Fibroblast of skin of scalp (primary cell): ENCODE measurements at places on chromosomes 16 and 17.

DNA sequence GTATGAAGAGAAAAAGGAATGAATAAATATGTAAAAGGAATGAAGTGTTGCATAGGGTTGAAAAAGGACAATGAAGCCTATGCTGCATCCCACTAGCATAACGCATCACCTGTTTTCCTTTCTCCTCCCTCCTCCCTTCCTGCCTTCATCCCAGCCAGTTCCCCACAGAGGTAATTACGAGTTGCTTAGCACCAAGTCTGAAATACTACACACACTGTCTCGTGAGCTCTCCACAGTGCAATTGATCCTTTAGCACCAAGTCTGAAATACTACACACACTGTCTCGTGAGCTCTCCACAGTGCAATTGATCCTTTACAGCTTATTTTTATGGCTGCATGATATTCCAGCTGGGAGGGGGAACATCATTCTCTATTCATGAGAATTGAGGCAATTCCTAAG lies 1.1 kb upstream of the DRC7 start:
- DNase-seq = no peak

DNA sequence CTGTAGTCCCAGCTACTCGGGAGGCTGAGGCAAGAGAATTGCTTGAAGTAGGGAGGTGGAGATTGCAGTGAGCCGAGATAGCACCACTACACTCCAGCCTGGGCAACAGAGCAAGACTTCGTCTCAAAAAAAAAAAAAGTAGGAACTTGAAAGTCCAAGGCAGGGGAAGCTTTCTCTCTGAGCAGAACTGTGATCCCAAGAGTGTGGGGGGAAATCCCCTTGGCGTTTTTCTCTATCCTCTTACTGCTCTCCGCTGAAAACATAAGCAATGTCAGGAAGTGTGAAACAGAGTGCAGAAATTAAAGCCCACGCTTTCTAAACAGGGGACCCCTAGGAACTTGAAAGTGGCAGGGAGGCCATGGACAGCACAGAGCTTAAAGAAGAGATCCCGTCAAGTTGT lies 9.8 kb upstream of the CMTM3 start:
- no peak for DNase-seq

GRCh38 chr16:75317532-75317931 lies 66.1 kb upstream of the BCAR1 start:
- no peak for DNase-seq

DNA sequence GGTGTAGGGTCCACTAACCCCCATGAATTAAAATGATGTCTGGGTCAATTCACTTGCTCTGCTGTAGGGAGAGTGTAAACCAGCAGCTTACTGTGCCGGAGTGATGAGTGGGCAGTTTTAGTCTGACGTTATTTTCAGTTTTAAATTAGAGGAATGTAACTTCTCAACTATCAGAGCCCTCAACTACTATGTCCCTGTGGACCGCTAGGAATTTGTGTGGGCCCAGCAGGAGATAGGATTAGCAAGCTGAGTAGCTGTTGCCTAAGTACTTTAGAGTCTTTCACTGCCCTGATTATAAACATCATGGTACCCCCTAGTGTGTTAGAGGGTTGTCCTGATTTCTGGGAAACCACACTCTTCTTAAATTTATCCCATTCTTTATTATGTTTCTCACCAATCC lies 11.4 kb downstream of the MARVELD3 start:
- DNase-seq = peak; percentile 98

GRCh38 chr17:66228887-66229782 lies at the start of gene APOH:
TSS of gene APOH (minus strand) at chr17:66229415. CDS start at chr17:66229379, 36 bp downstream.
- DNase-seq = no peak

GRCh38 chr16:27571433-27572326 lies 21.7 kb downstream of the KATNIP start:
- DNase-seq = no peak

DNA sequence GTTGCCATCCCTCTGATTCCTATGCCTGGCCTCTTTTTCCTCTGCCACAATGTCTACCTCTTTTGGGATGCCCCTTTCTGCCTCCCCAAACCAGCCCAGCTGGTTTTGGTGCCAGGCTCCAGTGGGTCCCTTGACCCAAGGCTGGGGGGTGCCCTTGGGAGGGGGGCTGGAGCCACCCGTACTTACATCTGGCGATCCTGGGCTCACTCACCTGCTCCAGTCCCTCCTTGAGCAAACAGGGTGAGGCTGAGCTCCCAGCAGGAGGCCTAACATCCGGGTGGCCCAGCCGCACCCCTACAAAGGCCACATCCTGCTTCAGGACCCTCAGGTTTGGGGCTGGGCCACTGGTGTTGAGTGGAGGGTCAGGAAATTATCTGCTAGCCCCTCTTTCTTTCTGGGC lies 1.2 kb downstream of the ERN2 start:
- no peak for DNase-seq

DNA sequence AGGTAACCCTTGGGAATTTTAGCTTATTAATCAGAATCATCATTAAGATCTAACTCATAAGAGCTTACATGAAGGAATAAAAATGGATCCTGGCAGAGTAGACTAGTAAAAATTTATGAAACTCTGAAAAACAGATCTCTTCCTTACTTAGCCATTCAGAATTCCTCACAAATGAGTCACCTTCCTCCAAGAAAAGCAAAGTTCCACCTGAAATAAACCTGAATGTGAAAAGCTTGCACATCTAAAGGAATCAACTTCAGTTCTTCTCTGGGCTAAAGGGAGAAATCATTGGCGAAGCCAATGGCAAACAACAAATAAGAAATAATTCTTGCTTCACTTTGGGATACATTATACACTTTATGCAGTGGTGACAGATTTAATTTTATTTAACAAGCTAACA lies 22.7 kb downstream of the MYO1D start:
- DNase-seq = no peak

DNA sequence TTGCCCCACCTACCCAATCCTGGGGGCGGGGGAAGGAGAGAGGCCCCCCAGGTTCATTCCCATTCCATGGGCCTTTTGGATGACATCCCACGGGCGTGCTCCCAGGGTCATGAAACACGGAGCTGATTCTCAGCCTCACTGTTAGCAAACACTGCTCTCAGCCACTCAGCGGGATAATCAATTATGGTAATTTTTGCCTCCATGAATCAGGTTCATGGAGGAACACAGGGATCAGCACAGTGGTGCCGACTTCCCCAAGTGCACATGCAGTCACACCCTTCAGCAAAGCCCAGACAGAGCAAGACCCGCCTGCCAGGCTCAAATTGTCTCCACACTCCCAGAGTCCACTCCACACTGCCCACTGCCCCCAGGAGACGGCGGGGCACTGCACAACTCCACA lies 164.6 kb downstream of the ENGASE start:
- no peak for DNase-seq

- peak; percentile 62 for DNase-seq
Measured at GRCh38 chr17:64736804-64737492, 74.8 kb upstream of the SMURF2 start.

DNA sequence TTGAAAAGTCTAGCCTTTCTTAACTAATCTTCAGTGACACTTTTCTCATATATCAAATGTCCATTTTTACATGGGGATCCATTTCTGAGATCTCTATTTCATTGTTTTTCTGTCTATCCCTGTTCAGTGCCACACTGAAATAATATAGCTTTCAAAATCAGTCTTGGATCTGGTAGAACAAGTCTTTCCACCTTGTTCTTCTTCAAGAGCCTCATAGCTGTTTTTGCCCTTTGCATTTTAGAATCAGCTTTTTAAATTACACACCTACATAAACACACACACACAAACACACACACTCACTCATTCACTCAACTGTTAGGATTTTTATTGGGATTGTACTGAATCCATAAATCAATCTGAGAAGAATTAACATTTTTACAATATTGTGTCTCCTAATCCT lies 19.2 kb downstream of the GSDMB start:
- no peak for DNase-seq

- no peak for DNase-seq
Measured at GRCh38 chr16:79154086-79154485, 446.5 kb downstream of the MAF start.

GRCh38 chr16:4381072-4381934 lies 9.7 kb downstream of the VASN start:
- DNase-seq = no peak

DNA sequence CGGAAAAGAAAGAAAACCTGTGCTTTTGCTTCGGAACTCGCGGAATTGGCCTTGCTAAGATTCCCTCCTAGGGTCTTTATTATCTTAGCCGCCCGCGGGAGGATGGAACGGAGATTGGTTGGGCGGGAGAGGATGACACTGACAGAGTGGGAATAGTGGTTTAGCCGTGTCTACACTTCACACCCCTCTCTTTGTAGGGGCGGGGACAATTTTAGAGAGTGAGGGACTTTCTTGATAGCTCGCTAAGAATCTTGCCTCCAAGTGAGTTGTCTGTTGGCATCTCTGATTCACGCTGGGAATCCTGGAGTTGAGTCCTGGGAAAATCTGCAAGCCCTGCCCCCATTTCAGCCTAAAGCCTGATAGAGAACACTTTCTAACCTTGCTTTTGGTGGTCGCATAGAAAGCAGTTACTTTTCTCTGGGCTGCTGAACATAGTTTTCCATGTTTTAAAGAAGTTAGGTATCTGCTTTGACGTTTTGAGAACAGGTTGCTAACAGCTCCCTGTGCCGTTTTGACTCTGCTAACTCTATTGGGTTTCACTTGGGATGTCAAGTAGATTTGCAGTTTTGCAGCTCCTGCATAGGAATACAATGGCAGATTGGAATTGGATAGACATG lies 697 bp downstream of the NOL11 start:
- peak; percentile 54 for DNase-seq

DNA sequence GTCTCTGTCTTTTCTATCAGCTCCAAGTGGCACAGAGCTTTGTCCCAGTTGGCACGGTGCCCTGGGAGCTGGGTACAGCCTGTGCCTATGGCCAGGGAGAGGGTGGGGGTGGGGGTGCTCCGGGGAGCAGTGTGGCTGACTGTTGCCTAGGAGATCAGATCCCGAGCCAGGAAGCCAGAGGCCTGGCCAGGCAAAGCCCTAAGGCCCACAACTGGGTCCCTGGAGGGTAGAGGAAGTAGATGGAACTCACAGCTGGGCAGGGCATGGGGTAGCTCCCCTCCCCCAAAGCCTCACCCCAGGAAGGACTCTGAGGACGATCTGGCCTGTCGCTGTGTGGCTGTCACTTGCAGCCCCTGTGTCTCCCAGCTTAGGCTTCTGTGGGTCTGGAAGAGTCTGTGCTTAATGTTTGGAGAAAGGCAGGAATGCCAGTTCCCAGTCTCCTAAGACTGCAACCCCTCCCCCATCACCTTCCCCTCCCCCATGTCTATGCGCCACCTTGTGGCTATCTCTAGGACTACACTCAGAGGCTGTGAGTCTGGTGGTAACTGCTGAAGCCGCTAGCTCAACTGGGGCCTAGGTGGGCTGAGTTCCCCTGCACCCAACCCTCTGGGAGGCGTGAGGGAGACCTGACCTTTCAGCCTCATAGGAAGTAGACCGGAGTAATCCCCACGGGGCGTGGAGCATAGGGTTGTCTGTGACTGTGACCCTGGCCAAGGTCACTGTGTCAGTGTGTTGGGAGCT lies 12.6 kb downstream of the THRA start:
- DNase-seq = peak; percentile 72

DNA sequence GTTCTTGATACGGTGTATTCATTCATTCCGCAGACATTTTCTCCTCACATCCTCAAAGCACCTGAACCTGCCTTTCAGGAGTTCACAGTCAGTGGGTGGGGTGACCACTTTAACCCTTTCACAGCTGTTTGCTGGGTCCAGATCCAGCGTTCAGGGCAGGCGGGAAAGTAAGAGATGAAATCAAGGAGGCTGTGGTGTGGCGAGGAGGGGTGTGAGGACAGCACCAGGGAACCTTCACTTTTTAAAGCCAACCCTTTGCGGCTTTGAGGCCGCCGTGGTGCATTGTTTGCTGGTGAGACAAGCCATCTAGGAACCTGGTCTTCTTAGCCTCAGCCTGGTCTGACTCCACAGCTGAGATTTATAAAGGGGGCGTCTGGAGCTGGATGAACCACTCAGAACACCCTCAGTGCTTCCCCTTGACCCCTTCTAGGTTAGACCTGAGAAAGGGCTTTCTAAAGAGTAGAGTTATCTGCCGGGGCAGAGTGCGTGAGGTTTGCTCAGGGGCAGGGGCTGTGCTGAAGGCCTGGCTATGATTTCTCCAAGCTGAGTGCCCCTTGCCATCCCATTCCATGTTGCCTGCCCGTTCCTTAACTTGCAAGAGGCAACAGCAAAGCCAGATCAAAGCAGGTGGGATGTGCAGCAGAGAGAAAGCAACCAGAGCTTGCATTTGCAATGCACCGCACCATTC lies 933 bp downstream of the CCR7 start:
- no peak for DNase-seq

DNA sequence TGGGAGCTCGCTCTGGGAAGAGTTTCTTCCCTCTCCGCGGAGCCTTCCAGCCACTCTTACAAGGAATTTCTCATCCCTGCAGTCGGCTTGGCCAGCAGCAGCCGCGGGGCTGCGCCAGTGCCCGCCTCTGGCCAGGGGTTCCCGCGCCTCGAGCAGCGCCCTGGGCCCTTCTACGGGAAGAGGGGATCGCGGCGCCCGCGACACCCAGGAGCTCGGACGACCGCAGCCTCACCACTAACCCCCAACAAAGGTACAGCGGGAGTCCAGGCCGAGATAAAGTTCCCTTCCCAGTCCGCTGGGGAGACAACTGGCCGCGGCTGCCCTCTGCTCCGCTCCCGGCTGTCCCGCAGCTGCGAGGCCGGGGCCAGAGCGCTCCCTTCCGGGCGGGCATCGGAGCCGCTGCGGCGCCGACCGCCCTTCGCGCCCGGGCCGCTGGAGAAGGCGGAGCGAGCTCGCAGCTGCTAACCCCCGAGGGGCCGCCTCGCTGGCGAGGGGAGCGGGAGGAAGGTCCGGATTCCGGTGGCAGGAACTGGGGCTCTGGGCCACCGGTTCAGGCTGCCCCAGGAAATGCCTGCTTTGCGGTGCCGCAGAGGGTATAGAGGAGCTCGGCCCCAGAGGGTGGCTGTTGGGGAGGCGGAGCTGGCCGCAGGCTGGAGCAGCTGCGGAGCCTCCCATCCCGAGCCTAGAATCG lies 3.6 kb upstream of the HS3ST3B1 start:
- DNase-seq = peak; percentile 81

DNA sequence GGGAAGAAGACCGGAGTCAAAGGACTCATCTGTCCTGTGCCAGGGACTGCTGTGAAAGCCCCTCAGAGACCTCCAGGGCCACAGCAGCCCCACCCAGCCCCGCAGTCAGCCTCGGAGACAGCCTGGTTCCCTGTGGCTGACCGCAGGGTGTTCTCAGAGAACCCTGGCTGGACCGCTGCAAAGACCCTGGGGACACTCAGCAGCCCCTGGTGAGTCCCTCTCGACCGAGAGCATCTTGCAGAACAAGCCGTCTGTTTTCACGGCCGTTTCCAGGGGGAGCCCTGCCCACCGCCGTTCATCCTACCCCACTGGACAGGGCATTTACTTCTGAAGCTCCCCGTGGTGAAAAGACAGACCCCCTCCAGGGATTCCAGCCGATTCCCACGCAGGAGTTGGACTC lies 10.3 kb downstream of the UBALD1 start:
- DNase-seq = no peak
